ENCODE measurements at places on chromosomes 12 and 14. TPM values are rescaled to one million over a fixed set of nuclear protein-coding genes. Genes with fewer than 3 reads are reported as not detected.
A peak's percentile ranks its signal among the peaks of the same experiment; 100 is the strongest.

DNA sequence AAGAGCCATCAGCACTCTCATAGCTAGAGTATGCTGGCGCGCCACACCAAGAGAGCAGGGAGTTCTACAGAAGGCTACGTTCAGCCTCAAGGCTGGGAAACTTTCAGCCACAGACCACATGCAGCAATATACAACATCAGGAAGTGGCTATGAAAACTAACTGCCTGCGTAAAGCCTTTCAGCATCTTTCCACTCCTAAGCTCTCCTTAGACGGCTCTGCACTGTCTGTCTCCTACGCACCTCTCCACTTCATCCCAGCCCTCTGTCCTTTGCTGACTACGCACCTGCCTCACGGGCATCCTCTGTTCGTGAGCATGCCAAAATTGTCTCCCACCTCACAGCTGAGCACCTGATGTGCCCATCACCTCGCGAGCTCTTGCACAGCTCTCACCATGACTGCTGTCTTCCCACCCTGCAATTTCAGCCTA, 9.7 kb downstream of the MPHOSPH9 start:
- no peak for DNase-seq

- peak; percentile 9 for DNase-seq
These were observed 103.2 kb downstream of the SLC38A4 start for GRCh38 chr12:46722394-46723185.

GRCh38 chr12:31288381-31288780, 37.6 kb downstream of the SINHCAF start:
- DNase-seq, result no peak

DNA sequence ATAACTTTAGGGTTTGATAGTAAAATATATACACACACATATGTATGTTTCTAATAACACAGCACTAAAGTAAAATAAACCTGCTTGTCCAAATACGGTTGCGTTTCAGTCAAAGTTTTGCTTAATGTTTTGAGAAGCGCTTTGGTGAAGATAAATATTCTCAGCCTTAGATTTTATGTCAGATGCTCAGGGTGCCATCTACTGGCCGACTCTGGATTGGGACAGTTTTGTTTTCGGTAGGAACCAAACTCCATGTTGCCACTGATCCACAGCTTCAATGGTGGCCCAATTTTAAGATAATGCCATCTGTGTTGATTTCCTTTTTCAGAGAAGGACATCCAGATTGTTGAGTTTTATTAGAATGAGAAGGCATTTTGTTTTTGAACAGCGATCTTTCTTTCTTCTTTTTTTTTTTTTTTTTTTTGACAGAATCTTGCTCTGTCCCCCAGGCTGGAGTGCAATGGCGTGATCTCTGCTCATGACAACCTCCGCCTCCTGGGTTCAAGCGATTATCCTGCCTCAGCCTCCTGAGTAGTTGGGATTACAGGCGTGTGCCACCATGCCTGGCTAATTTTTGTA, 43.1 kb downstream of the LLPH start:
- peak; percentile 68 for DNase-seq

GRCh38 chr12:119828300-119828699, 48.8 kb downstream of the CIT start:
- DNase-seq, result no peak

DNA sequence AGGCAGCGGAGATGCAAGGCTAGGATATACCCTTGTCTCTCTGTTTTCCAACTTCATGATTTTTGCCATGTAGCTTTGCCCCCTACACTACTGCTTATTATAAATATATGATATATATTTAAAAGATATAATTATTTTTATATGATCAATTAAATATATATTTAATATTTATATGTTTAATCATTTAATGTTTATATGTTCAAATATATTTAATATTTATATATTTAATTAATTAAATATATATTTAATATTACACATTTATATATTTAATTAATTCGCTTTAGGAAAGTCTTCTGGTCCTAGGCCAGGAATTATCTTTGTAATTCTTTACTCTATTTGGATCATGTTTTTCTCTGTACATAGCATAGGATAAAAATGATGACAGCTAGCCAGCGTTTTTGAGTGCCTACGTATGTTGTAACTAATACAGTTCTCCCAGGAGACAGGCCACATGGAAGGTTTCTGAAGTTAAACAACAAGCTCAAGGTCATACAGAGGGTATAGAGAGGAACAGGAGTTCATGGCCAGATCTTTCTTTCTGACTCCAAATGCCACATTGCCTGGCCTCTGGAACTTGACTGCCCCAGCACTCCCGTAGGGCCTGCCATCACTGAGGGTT, 192.5 kb downstream of the KCNA5 start:
- no peak for DNase-seq

DNA sequence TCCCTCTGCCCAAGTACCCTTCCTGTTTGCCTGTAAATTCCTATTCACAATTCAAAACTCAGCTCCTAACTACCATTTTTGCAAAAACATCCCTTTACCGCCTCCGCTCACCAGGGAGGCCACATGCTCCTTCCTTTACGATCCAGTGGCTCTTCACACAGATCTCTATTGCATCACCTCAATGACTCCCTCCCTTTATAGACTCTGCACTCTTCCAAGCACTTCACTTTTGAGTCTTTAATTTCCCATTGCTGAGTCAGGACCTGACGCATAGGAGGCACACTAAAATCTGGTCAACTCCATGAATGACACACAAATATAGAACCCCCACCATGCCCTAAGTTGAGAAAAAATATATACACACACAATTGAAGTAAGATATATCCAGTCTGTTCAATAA, 45.9 kb downstream of the PPP1R13B start:
- no peak for DNase-seq

The RFC5 gene
- polyA plus RNA-seq, result 40.8 TPM

- no peak for DNase-seq
These were observed 185.6 kb upstream of the C14orf180 start for GRCh38 chr14:104393898-104394381.

DNA sequence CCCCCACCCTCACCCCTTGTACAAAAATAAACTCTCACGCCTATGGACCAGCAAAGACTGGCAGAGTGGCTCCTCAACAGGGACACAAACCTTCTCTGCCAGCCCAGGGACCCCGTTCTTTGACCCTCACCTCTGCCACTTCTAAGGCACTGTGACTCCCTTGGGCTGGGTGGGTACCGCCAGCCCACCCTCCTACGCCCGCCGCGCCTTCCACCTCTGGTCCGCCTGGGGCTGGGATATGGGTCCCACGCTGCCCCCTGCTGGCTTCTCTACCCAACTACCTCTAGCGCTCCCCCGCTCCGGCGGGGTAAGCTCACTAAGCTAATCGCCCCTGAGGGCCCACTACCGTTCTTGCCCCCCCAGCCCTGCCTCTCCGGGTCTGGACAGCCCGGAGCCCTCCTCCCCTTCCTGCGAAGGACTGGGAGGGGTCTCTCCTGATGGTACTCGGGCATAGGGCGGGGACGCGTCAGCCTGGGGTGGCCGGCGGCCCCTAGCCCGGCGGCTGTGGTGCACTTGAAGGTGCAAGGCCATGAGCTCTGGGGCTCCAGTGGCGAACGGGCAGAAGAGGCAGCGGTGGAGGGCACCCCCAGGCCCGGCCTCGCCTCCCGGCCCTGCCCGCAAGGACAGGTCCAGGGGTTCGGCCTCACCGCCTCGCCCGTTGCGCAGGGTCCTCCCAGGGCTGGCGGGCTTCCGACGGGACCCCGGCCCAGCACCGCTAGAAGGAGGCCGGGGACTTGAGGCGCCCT, 8.1 kb downstream of the ZNF219 start:
- no peak for DNase-seq

DNA sequence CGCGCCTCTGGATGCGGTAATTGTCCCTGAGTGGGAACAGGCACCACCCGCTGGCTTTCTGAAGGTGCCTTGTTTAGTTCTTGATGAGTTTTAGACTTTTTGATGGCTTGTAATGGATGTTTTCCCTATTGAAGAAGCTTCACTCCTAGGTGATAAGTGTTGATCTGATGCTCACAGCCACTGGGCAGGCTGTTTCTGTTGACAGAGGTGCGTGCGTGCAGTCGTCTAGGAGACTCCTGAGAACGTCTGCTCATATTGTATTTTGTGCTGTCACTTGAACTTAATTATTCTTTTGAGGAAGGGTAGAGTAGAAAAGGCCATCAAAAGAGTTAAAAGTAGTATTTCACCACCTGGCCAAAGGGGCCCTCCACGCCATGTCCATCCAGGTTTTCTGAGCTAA, 70.5 kb downstream of the EP400 start:
- no peak for DNase-seq

The RNFT2 gene
- polyA plus RNA-seq, result 5.4 TPM

GRCh38 chr12:1469070-1469469, 125.3 kb downstream of the FBXL14 start:
- no peak for DNase-seq

GRCh38 chr14:80455031-80455430, 243.7 kb upstream of the DIO2 start:
- no peak for DNase-seq

GRCh38 chr14:41419709-41420108, 187.0 kb upstream of the LRFN5 start:
- DNase-seq, result no peak

The PWP1 gene
- polyA plus RNA-seq, result 53.7 TPM

DNA sequence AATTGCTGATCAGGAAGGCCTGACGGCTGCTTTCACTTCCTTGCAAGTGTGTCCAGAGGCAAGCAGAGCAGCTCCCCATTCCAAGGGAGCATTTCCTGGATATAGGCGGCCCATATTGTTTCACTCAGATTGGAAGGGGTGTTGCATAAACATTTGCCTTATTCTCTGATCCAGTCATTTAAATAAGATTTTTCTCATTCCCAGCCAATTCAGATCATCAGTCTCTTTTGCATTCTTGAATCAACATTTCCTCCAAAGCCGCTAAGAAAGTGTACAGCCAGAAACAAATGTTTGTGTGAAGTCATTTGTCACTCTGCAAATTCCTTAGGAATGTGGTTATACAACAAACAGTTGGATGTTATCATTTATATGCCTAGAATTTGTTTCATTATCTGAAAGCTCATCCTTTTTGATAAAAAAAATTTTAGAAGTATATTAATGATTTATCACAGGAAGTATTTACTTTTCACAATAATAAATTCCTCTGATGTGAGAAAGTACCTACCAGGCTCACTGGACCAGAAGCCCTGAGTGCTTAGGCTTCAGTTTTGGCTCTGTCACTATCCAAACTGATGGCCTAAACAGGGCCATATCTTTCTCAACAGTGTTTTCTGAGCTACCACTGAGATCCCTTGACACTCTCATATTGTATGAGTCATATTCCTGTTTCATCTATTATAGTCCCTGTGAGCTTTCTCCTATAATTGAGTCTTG, 379.6 kb downstream of the CCDC91 start:
- peak; percentile 46 for DNase-seq

GRCh38 chr14:83255015-83255726, 1721.5 kb upstream of the SEL1L start:
- no peak for DNase-seq

GRCh38 chr14:60396718-60397343, 89.0 kb downstream of the C14orf39 start:
- no peak for DNase-seq

The KICS2 gene
- 6.3 TPM for polyA plus RNA-seq

- DNase-seq, result no peak
These were observed 730.0 kb upstream of the TMEM132C start for GRCh38 chr12:127536833-127537428.

DNA sequence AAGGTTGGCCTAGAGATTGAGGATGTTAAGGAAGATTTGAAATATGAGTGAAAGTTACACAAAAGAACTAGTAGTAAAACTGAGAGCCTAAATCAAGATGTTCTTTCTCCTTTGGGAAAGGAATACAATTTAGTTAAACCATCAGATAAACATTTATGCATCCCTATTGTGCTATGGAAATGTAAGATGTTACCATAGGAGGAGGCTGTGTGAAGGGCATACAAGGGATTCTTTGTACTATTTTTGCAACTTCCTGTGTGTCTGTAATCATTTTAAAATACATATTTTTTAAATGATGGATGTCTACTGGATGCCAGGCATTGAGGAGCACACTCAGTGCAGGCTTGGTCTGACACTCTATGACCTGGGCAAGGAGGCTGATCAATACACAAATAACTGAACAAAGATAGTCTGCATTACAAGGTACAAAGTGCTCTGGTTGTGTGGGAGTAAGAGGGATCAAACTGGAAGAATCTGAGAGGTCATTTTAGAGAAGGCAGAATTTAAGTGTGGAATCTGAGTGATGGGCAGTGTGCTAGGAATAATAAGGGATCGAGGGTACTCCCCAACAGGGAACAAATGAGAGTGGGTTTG, 5.8 kb upstream of the CHPT1 start:
- no peak for DNase-seq

DNA sequence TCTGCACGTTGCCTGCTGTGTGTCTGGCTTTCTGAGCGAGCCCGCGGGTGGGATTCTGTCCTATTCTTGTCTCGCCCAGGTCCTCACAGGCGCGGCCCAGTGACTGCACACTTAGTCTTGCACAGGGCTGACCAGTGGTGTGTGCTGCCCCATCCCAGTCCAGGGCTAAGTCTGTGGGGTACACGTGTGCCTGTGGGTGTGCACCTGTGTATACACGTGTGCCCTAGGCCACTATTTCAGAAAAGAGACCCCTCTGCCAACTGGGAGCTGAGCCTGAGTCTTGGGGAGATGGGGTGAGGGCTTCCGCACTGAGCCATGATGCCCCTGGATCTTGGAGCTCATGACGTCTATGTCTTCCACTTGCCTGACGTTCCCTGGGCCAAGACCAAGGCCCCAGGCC, 185.5 kb upstream of the PRMT8 start:
- no peak for DNase-seq

DNA sequence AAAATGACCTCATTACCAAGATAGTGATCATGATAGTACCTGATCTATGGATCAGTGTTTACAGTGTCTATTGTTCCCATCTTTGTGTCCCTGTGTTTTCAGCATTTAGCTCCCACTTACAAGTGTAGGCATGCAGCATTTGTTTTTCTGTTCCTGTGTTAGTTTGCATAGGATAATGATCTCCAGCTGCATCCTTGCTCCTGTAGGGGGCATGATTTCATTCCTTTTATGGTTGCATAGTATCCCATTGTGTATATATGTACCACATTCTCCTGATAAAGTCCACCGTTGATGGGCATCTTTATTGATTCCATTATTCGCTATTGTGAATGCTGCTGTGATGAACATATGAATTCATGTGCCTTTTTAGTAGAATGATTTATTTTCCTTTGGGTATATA, 215.4 kb upstream of the NAV3 start:
- DNase-seq, result no peak

The FAM181A gene
- polyA plus RNA-seq, result not detected

The NKX2-8 gene
- polyA plus RNA-seq, result not detected

DNA sequence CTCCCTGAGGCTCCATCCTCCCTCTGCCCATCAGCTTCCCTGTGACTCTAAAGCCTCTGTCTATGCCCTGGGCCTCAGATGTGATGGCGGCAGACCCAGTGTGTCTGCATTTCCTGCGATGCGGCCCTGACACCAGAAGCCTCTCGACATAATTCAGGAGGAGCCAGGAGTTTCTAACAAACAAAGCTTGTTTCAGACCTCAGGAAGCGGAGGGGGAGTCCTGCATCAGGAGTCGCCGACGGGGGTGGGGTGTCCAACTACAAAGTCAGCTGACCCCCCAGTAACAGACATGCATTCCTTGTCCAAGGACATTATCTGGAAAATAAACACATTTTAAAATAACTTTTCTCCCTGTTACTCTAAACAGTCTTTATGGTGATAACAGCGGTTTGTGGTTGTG, 167.5 kb downstream of the DPF3 start:
- no peak for DNase-seq

GRCh38 chr12:951176-951575, 1.7 kb upstream of the RAD52 start:
- no peak for DNase-seq

- no peak for DNase-seq
These were observed 216.6 kb downstream of the PTPRO start for GRCh38 chr12:15538881-15539280.

GRCh38 chr12:47110718-47111391, 31.1 kb upstream of the AMIGO2 start:
- DNase-seq, result no peak

The TAMALIN gene
- 21.4 TPM for polyA plus RNA-seq

GRCh38 chr14:35403603-35404448, 723 bp downstream of the NFKBIA start:
- peak; percentile 88 for DNase-seq
